ENCODE measurements at places on chromosomes 11 and 22. TPM values are rescaled to one million over a fixed set of nuclear protein-coding genes. Genes with fewer than 3 reads are reported as not detected.

The OR51I1 gene
- total RNA-seq = not detected

- H3K4me3 ChIP-seq = no peak overlapping the region
- no peak overlapping the region for H3K27ac ChIP-seq
- no peaks in the 10 kb centered on the region for H3K4me1 ChIP-seq
- no peaks in the 10 kb centered on the region for H3K36me3 ChIP-seq
- no peaks in the 10 kb centered on the region for H3K27me3 ChIP-seq
- no peak for DNase-seq
Measured at GRCh38 chr11:98185245-98185644, 835.5 kb upstream of the CNTN5 start.

DNA sequence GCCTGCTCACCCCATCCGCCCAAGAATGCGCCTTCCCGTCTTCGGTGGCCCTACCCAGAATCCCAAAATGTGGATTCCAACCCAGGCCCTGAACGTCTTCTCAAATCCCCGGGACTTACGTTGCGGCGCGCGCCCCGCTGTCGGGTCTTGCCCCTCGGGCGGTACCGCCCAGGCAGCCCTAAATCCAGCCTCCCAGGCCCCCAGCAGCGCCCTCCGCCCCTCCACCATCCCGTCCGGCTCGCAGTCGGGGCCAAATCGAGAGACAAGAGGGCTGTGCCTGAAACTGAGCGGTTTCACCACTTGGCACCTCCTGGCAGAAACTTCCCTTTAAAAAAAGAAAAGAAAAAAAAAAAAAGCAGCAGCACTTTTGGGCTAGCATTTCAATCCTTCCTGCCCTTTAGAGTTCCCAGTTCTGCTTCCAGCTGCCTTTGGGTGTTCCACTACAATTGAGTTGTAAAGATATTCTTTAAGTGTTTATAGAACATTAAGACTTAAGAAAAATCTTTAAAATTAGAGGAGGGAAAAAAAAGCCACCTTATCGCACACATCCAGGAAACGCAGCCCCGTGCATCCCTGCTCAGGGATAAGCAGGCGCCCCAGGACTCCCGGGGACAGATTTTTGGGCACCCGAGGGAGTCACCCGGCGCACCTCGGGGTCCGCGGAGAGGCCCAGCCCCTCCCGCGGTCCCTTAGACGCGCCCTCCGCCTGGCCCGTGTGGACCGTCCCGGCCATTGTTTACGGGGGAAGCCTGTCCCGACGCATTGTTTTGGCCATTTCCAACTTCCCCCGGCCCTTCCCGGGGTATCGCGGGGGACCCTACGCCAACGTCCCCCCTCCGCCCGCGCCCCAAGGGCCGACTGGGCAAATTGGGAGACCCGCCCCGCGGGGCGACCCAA, 57.6 kb downstream of the KCNJ4 start:
- peak overlapping the region; percentile 77 for H3K4me3 ChIP-seq
- peaks cover 33% of the 10 kb centered on the region for H3K36me3 ChIP-seq
- peak; percentile 53 for DNase-seq
- peak overlapping the region; percentile 39 for H3K27ac ChIP-seq
- H3K4me1 ChIP-seq = peaks cover 35% of the 10 kb centered on the region

- H3K36me3 ChIP-seq = no peaks in the 10 kb centered on the region
- peaks cover 12% of the 10 kb centered on the region for H3K27me3 ChIP-seq
- H3K4me3 ChIP-seq = no peak overlapping the region
- peaks cover 18% of the 10 kb centered on the region for H3K4me1 ChIP-seq
- peak overlapping the region; percentile 68 for H3K27ac ChIP-seq
Measured at GRCh38 chr11:120612513-120613263, 101.1 kb downstream of the GRIK4 start.

The ARHGAP20 gene
- total RNA-seq = not detected

DNA sequence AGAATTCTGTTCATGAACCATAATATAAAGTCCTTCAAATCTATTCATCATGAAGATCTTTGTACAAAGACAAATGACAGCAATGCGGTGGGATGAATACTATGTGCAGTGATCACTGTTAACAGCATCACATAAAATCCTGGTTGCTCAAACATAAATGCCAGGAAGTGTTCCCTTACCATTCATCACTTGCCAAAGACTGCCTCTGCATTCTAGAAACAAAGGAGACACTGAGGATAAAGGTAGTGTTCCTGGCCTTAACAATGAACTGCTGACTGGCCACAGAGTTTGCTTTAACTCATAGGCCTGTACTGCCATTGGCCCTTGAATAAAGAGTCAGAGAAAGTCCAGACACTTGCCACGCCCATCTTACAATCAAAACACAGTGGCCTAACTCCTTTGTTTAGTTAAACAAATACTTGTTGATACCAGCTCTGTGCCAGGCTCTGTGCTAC, 29.5 kb downstream of the C2CD3 start:
- H3K27ac ChIP-seq = no peak overlapping the region
- no peaks in the 10 kb centered on the region for H3K36me3 ChIP-seq
- peak; percentile 45 for DNase-seq
- H3K4me1 ChIP-seq = peaks cover 33% of the 10 kb centered on the region
- H3K4me3 ChIP-seq = no peak overlapping the region

DNA sequence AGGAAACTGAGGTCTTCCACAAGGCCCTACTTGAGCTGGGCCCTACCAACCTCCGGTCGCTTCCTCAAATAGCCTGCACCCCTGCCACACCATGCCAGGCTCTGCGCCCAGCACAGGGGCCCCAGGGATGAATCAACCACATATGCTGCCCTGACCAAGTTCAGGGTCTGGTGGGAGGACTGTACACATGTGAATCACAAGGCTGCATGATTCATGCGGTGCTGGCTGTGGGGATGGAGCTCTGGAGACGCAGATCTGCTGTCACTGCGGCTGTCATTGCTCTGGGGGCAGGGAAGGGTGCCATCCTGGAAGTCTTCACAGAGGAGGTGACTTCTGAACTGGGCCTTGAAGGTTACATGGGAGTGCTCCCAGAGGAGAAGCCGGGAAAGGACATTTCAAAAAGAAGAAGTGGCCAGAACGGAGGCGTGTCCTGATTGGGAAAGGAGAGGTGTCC, 21.5 kb downstream of the CYTH4 start:
- H3K4me1 ChIP-seq = peaks cover 52% of the 10 kb centered on the region
- peak; percentile 54 for DNase-seq
- H3K27ac ChIP-seq = peak overlapping the region; percentile 18
- H3K27me3 ChIP-seq = no peaks in the 10 kb centered on the region

- no peaks in the 10 kb centered on the region for H3K4me1 ChIP-seq
- H3K36me3 ChIP-seq = no peaks in the 10 kb centered on the region
- DNase-seq = no peak
- H3K27me3 ChIP-seq = peaks cover 14% of the 10 kb centered on the region
- H3K4me3 ChIP-seq = no peak overlapping the region
Measured at GRCh38 chr11:60610702-60611101, 88.7 kb upstream of the MS4A8 start.

Measured in Calu3 (cell line).